Activated CD4-positive, alpha-beta memory T cell treated with anti-CD3 and anti-CD28 coated beads for 36 hours (primary cell): ENCODE measurements at places on chromosomes 11 and 22. TPM values are rescaled to one million over a fixed set of nuclear protein-coding genes. Genes with fewer than 3 reads are reported as not detected.

Gene PKP3
- 0.40 TPM for total RNA-seq

- no peaks in the 10 kb centered on the region for H3K27me3 ChIP-seq
- H3K4me1 ChIP-seq = peaks cover 28% of the 10 kb centered on the region
- no peak for DNase-seq
- no peak overlapping the region for H3K27ac ChIP-seq
Observed at GRCh38 chr11:86175626-86176025, 68.9 kb upstream of the EED start.

GRCh38 chr22:37043828-37044538 lies 7.6 kb upstream of the KCTD17 start:
- no peak overlapping the region for H3K4me3 ChIP-seq
- peaks cover 25% of the 10 kb centered on the region for H3K4me1 ChIP-seq
- no peak overlapping the region for H3K27ac ChIP-seq
- no peaks in the 10 kb centered on the region for H3K27me3 ChIP-seq

- H3K4me3 ChIP-seq = no peak overlapping the region
- peaks cover 7% of the 10 kb centered on the region for H3K4me1 ChIP-seq
- H3K27ac ChIP-seq = no peak overlapping the region
Observed at GRCh38 chr11:57762235-57762861, 746 bp downstream of the CTNND1 start.
